ENCODE measurements at places on chromosomes 11 and 22.
A peak's percentile ranks its signal among the peaks of the same experiment; 100 is the strongest.

DNA sequence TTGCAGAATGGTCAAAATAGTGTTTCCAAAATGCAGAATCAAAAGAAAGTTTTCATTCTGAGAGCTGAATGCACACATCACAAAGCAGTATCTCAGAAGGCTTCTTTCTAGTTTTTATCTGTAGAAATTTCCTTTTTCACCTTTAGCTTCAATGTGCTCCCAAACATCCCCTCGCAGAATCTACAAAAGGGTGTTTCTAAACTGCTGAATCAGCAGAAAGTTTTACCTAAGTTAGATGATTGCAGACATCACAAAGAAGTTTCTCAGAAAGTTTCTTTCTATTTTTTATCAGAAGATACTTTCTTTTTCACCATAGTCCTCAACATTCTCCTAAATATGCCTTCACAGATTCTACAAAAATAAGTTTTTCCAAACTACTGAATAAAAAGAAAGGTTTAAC, 239.8 kb downstream of the OR4A5 start:
- DNase-seq = no peak

GRCh38 chr11:113148652-113149051, 165.7 kb upstream of the TTC12 start:
- no peak for DNase-seq

DNA sequence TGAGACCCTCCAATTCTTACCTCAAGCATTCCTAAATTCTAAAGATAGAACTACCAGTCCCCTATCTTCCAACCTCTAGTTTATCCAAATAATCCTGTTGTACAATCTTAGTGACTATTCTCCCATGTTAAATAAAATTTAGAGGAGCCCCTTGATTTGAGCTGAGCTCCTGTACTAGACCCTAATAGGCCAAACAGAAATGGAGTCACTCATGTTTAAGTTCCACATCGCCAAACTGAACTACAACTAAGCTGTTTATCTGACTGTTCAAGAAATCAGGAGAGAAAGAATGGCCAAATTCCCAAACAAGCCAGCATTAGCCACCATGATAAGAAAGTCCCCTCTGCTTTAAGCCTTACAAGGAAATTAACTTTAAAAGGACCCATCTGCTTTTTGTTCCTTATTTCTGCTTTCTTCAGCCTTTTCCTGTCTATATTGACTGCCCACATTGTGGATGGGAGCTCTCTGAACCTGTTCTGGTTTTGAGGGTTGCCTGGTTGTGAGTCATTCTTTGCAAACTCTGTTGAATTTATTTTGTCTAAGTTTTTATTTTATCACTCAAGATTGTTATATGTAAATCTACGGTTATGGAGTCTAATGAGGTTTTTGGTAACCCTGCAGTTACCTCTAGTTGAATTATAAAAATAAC, 90.4 kb downstream of the TTC28 start:
- DNase-seq = no peak

GRCh38 chr11:45007011-45007410, 56.3 kb upstream of the TP53I11 start:
- no peak for DNase-seq

DNA sequence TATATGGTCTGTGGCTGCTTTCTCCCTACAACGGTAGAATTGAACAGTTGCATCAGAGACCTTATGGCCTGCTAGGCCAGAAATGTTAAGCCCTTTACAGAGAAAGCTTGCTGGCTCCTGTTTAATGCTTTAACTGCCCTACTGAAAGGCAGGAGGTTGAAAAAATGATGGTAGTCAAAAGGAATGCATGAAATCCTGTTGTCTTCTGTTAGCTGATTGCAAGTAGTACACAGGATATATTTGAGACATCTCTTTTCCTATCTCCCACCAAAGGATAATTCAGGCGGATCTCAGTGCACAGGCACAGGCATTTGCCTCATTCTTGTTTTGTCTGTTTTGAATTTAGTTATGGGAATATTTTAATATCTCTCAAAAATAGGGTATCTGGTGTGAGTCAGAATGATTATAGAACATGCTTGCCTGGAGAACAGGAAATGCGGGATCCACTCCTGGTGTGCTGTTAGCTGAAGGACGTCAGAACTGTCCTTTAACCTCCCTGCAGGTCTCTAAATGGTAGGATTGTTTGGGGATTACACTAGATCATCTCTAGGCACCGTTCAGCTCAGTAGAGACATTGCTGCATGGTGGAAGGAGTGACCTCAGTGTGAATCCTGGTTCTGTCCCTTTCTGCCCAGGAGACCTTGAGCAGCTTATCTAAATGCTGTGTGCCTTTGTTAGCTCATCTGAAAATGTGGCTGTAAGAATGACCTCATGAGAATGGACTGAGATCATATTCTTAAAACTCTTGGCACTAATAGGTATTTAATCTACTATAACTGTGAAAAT, 49.5 kb downstream of the PACS1 start:
- peak; percentile 84 for DNase-seq

DNA sequence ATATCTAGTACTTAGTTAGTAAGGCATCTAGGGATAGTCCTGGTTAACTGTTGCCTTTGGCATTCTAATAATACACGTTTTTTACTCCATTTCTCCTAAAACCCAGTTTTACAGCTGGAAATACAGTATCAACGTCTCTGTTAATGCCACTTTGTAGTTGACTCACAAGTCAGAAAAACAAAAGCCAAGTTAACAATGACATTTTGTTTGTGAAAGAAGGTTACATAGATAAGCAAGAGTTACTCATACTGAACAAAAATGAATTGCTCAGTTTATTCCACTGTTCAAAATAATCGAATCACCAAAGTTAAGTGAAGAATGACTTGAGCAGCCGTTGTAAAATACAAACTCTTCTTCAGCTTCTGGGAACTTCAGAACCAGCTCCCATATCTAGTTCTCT, 540.3 kb downstream of the ETS1 start:
- DNase-seq = peak; percentile 45

GRCh38 chr11:27783701-27784355, 83.6 kb upstream of the BDNF start:
- peak; percentile 66 for DNase-seq

DNA sequence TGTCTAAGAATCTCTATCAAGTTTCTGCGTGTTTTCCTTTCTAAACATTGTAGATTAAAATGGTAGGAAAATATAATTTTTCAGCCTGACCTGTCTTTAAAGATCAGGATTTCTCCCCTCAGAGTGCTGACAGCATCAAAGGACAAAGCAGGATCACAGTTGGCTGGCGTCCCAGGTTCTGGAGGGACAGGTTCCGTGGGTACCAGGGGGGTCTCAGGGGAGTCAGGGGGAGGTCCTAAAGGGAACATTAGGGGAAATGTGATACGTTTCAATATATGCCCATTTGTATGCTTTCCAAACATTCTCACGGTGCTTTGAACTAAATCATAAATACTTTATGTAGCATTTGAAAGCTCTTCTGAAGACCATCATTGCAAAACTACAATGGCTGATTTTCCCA, 3.4 kb downstream of the MMP3 start:
- no peak for DNase-seq
